ENCODE measurements at places on chromosomes 12 and 14.

DNA sequence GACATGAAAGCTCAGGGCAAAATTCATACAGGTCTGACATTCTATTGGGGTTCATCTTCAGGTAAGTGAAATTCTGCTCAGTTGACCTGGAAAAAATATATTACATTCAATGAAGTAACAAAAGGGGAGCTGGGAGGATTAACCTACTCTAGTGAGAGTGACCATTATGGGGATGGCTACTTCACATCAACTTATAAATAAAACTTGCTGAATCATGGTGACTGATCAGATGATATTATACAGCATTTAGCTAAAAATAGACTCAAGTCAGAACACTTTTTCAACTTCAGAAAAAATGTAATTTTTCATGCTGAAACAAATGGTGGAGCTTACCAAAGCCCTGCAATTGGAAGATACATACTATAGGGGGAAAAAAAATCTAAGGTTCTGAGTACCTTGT is 800.2 kb downstream of the FSCB start:
- DNase-seq: no peak

GRCh38 chr12:89225401-89225800 is 126.9 kb downstream of the DUSP6 start:
- DNase-seq: peak; percentile 66

GRCh38 chr14:95322651-95323050 is 2.9 kb upstream of the CLMN start:
- no peak for DNase-seq

DNA sequence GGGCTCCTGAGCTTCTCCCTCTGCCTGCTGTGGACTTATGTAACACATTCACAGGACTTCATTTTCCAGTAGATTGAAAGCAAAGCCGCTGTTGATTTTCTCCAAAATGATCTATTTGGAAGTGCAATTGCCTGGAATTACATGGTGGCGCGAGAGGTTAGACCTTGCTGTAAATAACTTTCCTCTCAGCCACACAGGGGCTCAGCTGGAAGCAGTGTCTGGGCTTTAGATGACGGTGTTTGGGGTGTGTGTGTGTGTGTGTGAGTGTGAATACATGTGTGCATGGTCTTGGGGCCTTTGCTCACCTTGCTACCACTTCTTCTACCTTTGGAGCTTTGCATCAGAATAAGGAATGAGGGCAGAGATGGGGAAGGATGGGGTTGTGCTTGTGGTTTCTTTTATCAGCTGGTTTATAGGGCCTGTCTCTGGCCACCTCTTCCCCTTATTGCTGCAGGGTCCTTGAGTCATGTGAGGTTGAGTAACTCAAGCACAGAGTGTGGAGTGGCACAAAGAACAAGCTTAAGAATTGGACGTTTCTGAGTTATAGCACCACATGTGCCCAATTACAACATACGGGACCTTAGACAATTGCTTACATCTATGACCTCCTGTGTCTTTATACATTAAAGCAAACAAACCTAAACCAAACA is 280.6 kb downstream of the NRXN3 start:
- no peak for DNase-seq

DNA sequence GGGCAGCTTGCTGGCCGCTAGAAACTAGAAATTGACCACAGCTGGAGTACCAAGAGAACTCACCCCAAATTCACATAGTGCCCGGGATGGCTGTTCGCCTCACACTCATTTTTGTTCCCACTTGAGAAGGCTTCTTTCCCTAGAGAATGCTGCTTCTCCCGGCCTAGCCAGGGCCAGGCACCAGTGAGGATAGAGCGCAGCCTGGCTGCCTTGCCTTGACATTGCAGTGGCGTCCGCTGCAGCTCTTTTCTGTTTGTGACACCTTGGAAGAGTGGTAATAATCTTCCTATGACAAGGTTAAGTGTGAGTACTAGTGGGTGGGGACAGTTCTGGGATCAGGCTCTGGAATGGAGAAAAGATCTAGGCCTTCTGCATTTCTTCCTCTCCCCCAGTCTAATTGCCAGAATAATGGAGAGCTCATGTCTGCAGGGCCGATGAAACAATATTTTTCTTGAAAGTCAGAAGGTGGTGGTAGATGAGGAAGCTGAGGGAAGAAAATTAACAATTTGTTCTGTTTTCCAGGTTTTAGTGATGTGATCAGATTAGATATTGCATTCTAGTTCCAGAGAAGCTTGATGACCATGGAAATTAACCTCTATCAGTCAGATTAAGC is 3.7 kb downstream of the TMEM253 start:
- DNase-seq: peak; percentile 72

DNA sequence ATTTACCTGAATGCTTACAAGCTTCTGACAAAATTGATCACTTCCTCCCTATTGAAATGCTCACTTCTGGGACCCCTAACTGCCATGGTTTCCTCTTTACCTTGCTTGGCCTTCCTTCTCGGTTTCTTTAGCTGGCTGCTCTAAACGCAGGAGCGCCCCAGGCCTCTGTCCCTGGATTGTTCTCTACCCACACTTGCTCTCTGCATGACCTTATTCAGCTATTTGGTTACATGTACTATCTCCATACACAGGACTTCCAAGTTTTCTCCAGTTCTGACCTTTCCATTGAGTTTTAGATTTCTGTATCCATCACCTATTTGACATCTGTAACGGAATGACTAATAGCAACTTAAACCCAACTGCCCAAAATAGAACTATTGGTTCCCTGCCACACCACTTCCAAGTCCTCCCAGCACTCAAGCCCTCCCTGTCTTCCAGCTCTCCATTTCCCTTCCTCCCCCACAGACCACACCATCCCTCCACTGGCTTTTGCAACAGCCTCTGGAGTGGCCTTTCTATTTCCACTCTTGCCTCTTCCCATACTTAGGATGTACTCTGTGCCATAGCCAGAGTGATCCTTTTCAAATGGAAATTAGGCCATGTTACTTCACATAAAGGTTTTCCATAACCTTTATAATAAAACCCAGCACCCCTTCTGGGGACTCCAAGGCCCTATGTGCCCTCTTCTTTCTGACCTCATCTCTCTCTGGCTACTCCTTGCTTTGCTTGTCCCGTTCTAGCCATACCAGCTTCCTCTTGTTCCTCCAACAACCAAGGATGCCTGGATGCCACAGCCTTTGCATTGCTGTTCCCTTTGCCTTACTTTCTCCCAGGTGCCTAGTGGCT is 202.2 kb downstream of the AEBP2 start:
- no peak for DNase-seq

DNA sequence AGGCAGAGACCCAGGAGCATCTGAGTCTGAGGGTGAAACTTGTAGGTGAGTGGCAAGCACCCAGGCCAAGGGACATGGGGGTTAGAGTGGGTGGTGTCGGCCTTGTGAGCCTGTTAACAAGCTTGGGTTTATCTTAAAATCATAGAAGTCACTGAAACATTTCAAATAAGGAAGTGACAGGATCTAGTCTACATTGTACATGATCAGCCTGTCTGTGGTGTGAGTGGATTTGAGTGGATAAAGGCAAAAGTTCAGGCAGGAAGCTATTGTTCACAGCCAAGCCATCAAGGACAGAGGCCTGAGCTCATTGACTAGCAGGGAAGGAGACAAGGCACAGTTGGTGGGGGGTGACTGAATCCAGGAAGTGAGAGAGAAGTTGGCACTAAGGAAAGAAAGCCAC is 59.3 kb upstream of the FKBP4 start:
- DNase-seq: no peak

GRCh38 chr14:23929822-23930294 is 23.7 kb upstream of the DHRS4 start:
- DNase-seq: peak; percentile 80

GRCh38 chr12:39102474-39103209 is 197.3 kb upstream of the CPNE8 start:
- no peak for DNase-seq

DNA sequence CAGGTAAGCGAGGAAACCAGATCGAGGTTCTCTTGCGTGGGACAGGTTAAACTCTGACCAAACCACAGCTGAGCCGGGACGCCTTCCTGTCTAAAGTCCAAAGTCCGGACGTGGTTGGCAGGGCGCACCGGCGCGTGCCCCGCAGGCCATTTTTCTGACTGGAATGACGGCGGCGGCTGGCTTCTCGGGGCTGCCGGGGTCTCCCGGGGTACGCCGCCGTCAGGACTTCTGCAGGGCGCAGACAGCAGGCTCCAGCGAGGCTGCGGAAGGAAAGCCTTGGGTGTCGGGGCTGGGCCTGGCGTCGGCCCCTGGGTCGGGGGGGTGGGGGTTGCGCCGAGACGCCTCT is 32.8 kb downstream of the MIA2 start:
- DNase-seq: no peak

DNA sequence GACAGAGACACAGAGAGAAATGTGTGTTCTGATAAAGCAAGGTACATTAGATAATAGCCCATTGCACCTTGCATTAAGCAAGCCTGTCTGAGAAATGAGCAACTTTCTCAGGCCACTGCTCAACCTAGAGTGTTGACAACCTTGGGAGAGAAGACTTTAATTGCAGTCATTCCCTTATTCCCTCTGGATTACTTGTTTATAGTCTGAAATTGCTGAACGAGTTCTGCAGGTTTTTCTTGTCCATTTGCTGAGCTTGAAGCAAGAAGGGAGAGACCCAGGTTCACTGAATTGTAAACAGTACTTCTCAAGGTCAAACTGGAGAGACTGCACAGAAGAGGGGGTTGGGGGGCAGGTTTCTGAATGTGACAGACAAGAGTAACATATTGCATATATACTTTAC is 159.4 kb upstream of the PLEKHG7 start:
- no peak for DNase-seq

DNA sequence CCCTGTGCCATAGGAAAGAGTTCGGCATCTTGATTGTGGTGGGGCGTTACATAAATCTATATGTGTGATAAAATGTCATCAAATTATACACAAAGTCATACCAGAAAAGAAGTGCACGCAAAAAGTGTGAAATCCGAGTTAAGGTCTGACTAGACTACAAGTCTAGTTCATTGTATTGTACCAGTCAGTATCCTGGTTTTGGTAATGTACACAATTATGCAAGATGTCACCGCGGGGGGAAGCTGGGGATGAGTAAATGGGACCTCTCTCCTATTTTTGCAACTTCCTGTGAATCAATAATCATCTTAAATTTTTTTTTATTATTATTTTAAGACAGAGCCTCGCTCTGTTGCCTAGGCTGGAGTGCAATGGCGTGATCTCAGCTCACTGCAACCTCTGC is 43.2 kb upstream of the BCL11B start:
- DNase-seq: no peak

DNA sequence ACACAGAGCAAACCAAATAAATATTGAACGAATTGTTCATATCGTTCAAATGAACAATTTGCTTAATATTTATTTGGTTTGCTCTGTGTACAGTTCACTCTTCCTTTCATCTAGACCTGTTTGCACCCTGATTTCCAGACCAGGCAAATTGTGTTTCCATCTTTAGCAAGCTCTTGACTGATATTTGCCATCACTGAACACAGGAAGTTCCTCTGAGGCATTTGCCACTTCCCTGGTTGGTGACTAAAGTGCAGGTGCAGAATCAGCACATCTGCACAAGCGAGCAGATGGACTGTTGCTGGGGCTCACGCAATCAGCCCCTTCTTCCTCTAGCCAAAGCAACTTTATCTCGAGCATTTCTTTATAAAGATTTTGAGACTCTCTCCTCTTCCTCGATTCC is 112.9 kb downstream of the DAAM1 start:
- DNase-seq: peak; percentile 5

DNA sequence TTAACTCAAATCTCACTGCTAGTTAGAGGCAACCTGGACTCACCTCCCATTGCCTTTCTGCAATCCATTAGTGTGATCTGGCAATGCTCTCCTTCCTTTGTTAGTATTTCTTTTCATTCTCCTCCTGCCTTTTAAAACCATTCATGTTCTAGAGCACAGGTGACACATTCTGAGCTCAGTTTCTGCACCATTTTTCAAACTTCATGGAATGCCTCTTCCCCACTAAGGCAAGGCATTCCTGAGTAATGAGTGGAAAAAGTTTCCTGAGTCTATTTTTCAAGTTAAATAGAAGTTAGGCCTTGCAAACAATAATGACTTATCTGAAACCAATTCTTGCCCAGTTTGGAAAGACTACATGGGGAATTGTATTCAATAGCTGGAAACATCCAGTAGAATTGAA is 1001.8 kb downstream of the BCL11B start:
- DNase-seq: no peak

DNA sequence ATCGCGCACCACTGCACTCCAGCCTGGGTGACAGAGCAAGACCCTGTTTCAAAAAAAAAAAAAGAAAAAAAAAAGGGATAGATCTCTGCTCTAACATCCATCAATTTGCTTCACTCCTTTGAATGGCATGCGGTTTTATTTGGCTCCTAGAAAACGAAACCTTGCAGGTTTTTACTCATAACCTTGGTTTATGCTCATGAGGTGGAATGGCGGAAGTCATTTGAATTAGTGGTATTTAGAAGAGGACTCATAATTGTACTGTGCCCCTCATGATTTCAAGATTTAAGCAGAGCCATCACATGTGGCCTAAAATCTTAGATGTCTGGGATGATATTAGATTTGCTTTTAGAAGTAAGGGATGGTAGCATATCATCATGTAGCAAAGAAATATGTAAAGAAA is 29.4 kb downstream of the RBMS2 start:
- DNase-seq: no peak

DNA sequence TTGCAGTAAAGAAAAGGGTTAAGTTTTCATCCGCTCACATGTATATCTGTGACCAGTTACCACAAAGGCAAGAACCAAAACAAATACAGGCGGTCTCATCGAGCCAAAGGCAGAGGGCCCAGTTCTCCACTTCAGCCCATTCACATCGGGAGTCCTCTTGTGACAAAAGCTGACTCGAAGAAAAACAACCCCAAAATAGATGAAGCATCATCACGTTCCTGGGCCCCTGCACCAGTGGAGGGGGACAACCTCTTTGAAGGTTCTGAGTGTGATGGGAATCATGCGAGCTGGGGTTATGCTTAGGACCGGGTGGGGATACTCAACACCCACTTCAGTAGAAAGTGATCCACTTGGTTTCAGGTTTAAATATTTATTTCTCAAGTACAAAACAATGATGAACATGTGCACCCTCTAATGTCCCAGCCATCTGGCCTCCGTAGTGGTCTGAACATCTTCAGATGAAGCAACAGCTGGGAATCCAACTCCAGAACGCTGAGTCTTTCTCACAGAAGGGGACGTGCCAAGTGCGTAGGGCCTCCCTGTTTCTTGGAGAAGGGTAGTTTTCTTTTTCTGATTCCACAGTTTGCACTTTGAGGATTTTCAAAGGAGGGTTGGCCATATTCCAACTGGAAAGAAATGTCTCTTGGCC is 8.4 kb downstream of the GSC start:
- DNase-seq: no peak

DNA sequence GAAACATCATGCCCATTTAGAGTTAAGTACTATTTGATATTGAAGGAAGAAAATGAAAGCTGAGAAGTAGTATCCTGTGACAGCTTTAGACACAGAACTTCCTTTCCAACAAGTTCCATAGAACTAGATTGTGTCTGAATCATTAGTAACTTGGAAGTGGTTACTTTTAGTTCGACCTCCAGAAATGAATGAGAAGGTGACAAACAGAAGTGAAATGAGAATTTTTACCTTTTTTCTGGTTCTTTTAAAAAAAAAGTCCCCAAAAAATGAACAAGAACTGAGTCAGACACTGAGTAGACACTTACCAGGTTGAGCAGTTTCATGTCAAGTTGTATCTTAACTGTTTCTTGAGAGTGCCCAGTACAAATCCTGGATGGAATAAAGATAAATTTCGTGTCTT is 3.0 kb downstream of the ATP6V0A2 start:
- no peak for DNase-seq

GRCh38 chr14:51533160-51533559 is 118.5 kb upstream of the FRMD6 start:
- no peak for DNase-seq

- DNase-seq: no peak
Observed at GRCh38 chr14:99601361-99601831, 2.6 kb downstream of the CCDC85C start.

GRCh38 chr14:90781876-90782275 is 34.4 kb downstream of the TTC7B start:
- DNase-seq: no peak

- DNase-seq: peak; percentile 40
Observed at GRCh38 chr12:89351489-89352241, 636 bp downstream of the DUSP6 start.

Measured in CD4-positive, alpha-beta T cell treated with Interleukin-12 subunit alpha and Interleukin-12 subunit beta, for 1 hour (primary cell).